CD8-positive, alpha-beta T cell (primary cell): ENCODE measurements at places on chromosomes 3 and 15.

DNA sequence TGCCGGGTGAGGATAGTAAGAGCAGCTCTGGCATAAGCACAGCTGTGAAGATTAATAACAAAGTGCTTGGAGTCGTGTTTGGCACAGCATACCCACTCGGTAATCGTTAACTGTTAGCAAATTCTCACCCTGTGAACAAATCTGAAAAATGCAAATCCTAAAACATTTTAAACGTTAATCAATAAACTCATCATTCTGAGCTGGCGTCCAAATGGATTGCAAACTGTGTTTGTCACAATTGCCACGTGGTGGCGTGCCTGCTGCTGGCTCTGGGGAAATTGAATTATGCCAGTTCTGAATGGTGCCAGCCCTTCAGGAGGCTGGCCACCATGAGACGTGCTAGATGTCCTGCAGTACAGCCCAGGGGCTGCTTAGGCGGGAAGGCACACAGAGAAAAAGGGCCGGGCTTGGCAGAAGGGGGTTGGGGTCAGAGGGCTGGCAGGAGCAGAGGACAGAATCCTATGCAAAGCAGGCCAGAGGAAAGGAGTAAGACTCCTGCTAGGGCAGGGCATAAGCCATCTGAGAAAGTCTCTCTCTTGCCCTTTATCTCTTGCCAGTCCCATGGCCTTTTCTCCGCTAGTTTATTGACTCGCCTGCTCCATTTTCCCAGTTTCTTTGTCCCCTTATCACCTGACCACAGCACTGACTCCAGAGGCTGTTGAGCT is 22.1 kb upstream of the POLG start:
- peak; percentile 20 for DNase-seq

DNA sequence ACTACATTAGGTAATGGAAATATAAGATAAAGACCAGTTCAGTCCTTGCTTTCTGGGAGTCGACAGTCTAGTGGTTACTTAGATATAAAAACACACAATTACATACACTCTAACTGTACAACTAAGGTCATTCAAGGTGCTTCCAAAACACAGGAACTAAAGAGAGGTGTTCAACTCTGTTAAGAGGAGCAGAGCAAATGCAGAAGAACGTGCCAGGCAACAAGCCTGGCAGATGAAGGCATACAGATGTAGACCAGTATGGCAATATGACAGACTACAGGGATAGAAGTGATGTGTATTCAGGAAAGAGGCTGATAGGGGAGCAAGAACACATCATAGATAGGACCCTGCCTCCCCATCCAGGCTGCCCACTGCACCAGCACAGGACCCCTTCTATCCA is 78.3 kb downstream of the CBLB start:
- no peak for DNase-seq

GRCh38 chr3:113136071-113136470 is 75.3 kb upstream of the BOC start:
- DNase-seq, result no peak

DNA sequence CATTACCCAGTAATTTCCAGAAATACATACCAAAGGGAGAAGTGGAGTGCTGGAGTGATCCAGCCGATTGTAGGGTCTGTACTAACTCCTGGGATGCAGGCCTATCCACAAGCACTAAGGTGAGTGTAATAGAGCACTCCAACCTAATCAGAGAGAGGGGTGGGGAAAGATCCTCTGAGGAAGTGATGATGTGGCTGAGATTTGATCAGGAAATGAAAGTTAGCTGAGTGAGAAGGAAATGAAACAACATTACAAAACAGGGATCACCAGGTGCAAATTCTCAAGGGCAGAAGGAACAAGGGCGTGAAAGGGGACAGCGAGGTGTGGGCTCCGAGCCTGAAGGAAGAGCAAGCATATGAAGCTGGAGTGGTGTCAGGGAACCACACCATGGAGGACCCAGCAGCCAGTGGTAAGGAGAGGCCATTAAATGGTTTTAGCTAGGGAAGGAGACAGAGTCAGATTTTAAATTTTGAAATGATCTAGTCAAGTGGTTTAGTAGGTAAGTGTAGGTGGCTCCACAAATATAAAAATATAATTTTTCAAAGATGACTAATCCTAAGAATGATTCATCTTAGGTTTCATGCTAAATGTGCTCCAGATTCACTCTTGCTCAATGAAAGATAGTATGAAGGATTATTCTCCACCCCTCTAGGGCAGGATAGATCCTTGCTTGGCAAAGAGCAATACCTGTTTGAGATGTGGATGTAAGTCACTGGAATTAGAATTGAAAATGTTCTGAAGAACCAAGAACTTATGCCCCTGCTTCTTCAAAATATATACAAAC is 348.7 kb downstream of the TBL1XR1 start:
- no peak for DNase-seq

- no peak for DNase-seq
These were observed 584.8 kb downstream of the DIPK2A start for GRCh38 chr3:144556392-144556791.
